NAMALWA (cell line): ENCODE measurements at places on chromosomes 1 and 21.

DNA sequence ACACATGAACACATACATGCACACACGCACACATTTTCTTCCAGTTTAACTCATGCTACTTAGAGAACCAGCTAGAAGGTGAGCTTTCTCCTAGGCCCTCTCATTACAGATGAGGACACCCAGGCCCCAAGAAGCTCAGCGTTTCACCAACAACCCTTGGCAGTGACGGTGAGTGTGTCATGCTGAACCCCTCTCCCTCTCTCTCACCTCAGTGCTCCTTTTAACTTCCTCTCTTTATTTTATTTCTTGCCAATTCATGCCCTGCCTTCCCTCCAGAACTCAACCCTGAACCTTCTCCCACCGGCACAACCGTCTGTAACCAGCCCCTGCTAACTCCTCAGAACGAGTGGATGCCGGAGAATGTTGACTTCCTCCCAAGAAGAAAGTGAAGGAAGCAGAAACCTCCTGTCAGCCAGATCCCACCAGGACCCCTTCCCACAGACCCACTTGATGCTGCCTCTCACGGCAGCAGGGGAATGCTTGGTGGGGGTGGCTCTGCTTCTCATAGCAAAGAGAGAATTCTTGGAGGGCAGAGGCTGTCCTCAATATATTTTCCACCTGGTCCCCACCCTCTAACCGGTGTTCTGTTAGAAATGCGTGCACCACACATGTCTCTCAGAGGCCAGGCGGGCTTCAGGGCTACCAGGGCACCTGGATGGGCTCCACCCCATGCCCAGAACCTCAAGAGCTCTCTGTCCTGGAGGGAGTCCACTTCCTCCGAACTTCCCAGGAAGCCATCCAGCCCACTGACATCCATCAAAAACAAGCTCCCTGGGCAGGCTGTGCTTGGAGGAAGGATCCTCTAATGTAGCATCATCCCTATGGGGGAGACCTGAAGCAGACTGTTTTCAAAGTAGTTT, 134.0 kb downstream of the TOMM20 start:
- no peak for DNase-seq

DNA sequence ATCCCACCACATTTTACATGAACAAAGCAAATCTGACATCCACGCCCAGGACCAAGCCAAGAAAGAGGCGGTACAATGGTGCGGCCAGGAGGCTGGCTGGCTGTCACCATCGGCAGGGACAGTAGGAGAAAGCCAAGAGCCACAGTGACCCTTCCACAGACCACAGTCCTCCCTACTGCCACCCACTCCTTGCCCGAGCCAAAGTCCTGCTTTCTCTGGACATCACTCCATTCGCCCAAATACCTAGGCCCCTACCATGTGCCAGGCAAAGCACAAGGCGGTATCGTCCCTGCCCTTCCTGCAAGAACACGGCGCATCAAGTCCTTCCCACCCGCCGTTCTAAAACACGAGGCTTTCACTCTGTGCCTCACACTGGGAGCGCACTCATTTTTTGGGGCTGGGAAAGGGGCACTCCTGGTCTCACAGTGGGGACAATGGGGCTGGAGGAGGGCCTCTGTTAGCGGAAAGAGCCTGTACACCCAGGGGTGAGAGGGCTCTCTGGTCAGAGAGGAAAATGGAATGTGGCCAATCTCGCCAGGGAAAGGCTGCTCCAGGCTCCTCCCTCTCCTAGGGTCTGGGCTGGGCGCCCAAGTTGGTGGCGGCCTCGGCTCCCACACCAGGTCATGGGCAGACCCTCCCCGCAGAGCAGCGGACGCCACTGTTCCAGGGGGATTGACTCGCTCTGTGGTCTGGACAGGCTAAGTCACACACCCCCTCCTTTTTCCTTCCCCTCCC, 26.5 kb downstream of the SSBP3 start:
- no peak for DNase-seq

DNA sequence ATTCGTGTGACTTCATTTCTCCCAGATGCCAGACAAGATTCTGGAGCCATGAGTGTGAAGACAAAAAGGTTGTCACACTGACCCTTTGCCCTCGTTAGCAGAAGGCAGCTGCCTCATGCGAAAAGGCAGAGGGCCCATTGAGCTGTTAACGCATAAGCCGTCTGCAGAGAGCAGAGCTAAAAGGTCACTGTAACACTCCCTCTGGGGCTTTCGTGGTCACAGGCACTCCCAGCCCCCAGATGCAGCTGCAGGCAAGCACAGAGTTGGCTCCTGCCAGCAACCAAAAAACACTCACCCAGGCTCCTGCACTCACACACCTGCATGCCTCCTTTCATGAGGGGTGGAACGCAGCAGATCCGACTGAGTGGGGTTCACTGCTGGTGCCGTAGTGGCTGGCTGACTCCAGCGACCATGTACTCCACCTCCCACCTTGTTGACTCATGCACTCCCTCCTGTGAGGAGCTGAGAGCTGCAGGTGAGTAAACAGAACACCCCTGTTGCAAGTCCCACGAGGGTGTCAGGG, 287.5 kb downstream of the SMYD3 start:
- peak; percentile 10 for DNase-seq

DNA sequence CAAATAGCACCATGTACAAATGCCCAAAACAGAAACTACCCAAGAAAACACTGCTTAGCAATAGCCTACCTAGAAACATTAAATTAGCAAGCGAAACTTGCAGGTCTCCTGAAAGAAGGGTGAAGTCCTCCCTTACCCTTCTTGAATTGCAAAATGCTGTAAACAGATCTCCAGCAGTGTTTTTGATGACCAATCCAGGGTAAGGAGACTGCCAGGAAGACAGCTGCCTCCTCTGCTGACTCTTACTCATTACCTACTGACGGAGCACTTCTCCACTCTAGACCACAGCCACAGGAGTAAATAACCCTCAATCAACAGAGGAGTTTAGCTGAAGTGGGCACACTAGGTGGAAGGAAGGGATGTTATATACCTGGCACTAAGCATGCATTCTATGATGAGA, 32.2 kb upstream of the GADD45A start:
- no peak for DNase-seq

- peak; percentile 72 for DNase-seq
These were observed at the start of gene CELSR2 for GRCh38 chr1:109248797-109249629. Gene CELSR2 (plus strand): TSS chr1:109249539. CDS start chr1:109250080, 541 bp downstream.

DNA sequence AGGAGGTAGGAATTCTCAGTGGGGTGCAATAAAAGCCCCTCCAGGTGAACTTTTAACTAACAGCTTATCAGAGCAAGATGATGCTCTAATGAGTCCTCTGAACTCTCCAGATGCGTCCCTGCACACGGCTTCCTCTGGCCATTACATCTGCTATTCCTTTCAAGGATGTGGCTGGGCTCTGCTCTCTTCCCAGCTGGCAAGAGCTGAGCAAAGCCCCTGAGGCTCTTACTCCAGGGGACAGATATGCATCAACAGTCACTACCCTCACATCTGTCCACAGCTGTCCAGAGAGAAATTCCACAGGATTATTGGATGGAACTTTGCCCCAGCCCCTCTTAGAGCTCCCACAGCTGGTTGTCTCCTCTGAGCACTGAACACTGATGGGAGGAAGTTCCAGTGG, 267.8 kb downstream of the C1orf94 start:
- DNase-seq, result no peak

DNA sequence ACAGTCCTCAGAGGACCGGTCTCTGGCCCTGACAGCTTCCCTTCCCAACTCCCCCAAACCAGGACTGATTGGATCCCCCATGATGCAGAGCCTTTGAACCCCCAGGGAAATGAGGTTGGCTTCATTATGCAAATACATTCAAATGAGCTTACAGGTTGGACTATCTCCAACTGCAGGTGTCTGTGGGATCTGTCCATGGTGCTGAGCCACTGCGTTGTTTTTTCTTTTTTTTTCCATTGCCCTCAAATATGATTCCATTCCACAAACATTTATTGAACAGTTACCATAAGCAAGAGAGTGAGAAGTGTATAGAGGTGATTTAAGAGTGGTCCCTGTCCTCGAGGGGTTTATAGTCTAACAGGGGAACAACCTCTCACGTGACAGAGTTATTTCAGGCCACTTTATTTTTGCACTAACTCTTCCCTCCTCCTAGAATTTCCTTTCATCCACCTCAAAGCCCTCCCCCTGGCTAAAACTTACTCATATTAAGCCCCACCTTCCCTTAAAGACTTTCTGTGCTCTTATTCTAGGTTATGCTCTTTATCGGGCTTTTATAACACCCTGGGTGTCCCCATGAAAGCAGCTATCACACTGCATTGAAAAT, 21.9 kb downstream of the DLGAP3 start:
- DNase-seq, result peak; percentile 50

DNA sequence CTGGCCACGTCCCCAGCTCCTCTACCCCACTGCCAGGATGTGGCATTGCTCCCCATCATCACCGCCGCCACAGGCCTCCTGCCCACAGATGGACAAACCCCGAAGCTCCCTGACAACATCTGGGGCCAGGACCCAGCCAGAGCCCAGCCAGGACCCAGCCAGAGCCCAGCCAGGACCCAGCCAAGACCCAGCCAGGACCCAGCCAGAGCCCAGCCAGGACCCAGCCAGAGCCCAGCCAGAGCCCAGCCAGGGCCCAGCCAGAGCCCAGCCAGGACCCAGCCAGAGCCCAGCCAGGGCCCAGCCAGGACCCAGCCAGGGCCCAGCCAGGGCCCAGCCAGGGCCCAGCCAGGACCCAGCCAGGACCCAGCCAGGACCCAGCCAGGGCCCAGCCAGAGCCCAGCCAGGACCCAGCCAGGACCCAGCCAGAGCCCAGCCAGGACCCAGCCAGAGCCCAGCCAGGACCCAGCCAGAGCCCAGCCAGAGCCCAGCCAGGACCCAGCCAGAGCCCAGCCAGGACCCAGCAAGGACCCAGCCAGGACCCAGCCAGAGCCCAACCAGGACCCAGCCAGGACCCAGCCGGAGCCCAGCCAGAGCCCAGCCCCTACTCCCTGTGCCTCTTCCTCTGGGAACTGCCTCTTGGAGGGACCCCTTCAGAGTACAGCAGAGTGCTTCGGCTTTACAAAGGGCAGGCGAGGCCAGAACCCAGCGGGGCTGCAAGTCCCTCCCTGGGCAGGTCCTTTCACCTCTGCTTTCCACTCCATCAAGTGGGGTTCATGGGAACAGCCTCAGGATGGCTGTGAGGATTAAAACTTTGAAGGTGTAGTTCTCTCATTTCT, 43.7 kb downstream of the DISP3 start:
- no peak for DNase-seq
